Skeletal muscle cell (primary cell): ENCODE measurements at places on chromosomes 3 and 15.

DNA sequence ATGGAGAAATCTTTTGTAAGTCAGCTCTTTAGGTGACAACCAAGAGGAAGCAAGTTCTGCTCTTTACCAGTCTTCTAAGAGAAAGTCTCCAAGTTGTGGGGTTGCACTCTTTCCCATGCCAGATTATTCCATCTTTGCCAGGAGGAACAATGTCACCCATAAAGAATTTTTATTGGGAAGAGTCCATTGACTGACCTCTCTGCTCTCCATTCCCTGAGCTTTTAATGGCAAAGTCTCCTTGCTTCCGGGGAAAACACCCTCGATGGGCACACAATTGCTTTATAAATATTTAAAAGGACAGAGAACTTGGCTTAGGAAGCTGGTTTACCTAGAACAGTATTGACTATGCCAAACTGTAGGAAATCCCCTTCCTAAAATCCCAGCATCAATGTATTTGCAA is 19.9 kb upstream of the UBE2E1 start:
- DNase-seq, result no peak

GRCh38 chr3:126034481-126035361 is 49.2 kb downstream of the SLC41A3 start:
- DNase-seq, result no peak

GRCh38 chr3:122052968-122053367 is 2.2 kb upstream of the CD86 start:
- DNase-seq, result no peak

- no peak for DNase-seq
Measured at GRCh38 chr15:26771578-26772153, 1.2 kb downstream of the GABRB3 start.

DNA sequence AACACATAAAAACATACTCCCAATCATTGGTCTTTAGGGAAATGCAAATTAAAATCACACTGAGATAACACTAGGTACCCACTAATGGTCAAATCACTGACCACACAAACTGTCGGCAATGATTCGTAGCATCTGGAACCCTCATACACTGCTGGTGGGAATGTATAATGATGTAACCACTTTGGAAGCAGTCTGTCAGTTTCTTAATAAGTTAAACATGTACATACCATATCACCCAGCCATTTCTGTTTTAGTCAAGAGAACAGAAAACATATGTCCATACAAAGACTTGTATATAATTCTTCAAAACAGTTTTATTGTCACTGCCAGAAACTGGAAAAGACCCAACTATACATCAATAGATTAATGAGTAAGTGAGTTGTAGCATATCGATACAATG is 63.3 kb upstream of the LRRC3B start:
- no peak for DNase-seq

- DNase-seq, result no peak
Measured at GRCh38 chr3:149325581-149325980, 7.9 kb downstream of the TM4SF18 start.

- DNase-seq, result no peak
Measured at GRCh38 chr3:57815036-57815435, 58.9 kb downstream of the SLMAP start.

- DNase-seq, result peak; percentile 63
Measured at GRCh38 chr15:68389936-68390817, 41.8 kb downstream of the ITGA11 start.

- DNase-seq, result no peak
Measured at GRCh38 chr3:40875581-40875980, 323.7 kb upstream of the CTNNB1 start.

DNA sequence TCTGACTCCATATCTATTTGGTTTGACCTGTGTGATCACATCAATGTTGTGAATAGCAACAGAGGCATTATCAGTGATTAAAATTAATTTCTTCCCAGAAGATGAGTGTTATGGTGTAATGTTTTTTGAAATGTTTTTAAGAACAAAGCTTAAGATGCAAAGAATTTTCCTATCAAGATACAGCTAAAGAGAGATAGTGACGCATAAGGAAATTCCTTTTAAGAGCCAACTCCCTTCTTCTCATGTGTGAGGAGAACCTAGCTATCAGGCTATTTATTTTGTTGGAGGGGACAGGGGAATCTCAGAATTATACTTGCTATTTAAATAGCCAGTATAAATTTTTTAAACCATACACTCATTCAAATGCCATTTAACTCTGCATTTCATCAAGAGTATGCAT is 71.3 kb downstream of the COL8A1 start:
- DNase-seq, result no peak

- no peak for DNase-seq
Measured at GRCh38 chr3:103977417-103977816, 1389.3 kb upstream of the ALCAM start.

GRCh38 chr15:63191895-63192618 is 2.7 kb downstream of the RAB8B start:
- no peak for DNase-seq

DNA sequence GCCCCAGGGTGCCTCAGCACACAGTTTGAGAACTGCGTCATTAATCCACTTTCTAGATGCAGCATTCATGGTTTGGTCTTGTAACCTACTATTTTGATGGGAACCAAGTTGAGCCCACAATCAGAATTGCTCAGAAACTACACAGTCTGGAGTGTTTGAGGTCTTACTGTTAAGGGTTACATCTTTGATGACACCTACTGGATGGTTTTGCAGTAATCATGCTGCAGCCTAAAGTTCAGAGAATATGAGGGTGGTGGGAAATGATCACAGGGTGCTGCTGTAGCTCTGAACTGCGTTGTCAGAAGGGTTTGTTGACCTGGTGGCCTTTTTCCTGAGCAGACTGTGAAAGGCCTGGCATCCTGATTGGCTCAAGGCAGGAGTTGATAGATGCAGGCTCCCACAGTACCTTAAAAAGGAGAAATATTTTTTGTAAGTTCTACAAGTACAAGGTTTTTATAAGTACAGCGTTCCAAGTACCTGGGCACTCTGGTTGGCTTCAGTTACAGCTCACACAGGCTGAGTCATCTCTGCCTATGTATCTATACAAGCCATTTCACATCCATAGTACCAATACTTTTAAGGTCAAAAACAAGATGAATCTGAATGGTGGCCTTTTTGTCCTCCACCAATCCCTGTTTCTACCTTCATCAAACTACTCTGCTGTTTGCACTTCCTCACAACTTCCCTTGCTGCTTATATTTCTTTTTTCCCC is 60.5 kb upstream of the ACKR4 start:
- no peak for DNase-seq

- peak; percentile 35 for DNase-seq
Measured at GRCh38 chr3:38227989-38228388, 37.6 kb upstream of the SLC22A13 start.

DNA sequence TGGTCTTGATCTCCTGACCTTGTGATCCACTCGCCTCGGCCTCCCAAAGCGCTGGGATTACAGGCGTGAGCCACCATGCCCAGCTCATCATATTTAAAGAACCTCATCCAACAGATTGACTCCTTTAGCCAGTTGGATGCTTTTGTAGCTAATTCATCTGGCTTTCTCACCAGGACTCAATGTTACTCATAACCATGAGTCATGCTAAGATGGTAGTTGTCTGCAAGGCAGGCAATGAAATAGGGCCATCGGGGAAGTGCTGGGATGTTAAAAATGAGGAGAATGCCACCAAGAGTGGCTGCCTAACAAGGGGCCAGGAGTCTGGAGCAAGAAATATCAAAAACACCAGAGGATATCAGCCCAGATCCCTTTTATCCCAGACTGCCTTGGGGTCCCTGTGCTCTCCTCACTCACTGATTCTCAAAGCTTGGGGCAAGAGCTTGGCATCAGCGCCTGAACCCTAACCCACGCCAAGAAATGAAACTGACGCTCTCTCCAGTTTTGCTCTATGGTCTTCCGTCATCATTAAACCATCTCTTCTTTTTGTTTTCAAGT is 7.4 kb upstream of the PCOLCE2 start:
- DNase-seq, result peak; percentile 39

GRCh38 chr3:162302983-162303624 is 806.5 kb downstream of the OTOL1 start:
- peak; percentile 58 for DNase-seq

GRCh38 chr15:29149738-29150075 is 119.9 kb downstream of the NSMCE3 start:
- no peak for DNase-seq

- no peak for DNase-seq
Measured at GRCh38 chr3:162143180-162143579, 646.6 kb downstream of the OTOL1 start.

- no peak for DNase-seq
Measured at GRCh38 chr3:46440531-46441294, 24.0 kb downstream of the LTF start.

DNA sequence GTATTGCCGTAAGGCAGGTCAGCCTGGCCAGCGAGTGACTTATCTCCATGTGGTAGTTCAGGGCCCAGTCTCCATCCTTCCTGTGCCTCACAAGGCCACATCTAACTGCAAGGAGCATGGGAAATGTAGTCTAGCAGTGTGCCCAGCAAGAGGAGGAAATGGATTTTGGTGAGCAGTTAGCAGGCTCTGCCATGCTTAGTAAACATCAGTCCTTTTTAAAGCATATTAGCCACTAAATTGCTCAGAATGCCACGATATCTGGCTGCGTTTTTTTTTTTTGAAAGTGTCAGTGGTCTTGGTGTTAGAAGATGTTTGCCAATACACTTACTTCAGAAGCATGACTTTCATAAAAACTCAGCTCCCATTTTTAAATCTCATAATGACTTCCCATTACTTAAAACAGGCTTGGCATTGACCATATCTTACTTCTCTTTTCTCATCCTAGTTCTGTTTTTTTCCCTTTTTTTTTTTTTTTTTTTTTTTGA is 470.2 kb upstream of the TPRG1 start:
- DNase-seq, result no peak

GRCh38 chr3:119662604-119663373 is 2.4 kb upstream of the POPDC2 start:
- DNase-seq, result peak; percentile 39

DNA sequence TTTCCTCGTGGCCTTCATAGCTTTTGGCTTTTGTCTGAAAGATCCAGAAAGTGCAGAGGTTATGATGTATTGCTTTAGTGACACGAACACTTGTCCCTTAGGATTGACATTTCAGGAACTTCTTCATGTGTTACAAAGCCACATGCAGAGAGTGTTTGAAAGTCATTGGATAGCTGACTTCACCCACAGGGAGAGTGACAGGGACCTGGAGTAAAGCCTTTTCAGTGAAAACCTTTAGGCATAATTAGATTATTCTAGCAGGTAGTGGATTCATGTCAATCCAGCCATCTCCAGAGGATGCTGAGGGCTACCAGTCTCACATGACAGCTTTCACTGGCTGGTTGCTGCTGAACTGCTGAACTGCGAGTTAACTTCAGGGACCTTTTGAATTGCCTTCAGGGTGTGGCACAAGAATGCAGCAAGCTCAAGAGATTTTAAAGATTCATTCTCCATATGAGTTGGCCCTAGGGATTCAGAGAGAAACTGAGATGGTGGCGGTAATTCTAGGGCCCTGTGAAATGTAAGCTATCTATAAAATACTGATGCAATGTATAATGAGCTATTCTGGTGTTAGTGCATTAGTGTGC is 267.0 kb upstream of the GOLIM4 start:
- no peak for DNase-seq

- DNase-seq, result no peak
Measured at GRCh38 chr3:18806633-18807032, 341.7 kb upstream of the KCNH8 start.

DNA sequence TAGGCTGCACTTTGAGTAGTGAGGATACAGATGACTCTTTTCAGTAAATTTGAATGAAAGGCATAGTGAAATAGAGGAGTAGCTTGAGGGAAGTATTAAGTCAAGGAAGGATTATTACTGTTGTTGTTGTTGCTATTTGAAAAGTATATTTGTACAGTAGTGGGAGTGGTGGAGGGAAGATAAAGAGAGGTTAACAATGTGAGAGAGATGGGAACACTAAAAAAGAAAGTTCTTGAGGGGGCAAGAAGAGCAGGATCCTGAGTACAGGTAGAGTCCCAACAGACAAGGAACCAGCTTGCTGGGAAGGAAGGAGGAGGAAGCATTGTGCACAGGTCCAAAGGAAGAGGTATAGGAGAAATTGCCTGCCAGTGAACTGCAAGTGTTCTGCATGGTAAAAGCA is 75.6 kb upstream of the GOLGA8B start:
- DNase-seq, result no peak

DNA sequence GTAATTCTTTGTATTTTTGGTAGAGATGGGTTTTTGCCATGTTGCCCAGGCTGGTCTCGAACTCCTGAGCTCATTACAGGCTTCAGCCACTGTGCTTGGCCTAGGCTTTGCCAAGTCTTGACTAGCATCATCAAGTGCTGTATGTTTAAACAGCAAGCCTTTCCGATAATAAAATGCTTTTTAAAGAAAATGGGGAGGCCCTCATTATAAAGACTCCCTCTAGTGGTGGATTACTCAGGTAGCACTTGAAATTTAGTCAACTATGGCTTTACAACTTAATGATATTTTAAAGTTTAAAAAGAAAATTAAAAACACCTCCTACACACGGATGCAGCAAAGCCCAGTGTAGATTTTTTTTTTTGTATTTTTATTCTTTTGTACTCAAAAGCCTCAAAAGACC is 213.6 kb downstream of the GAP43 start:
- no peak for DNase-seq

- DNase-seq, result no peak
Measured at GRCh38 chr3:17038900-17039553, 154.3 kb downstream of the PLCL2 start.

DNA sequence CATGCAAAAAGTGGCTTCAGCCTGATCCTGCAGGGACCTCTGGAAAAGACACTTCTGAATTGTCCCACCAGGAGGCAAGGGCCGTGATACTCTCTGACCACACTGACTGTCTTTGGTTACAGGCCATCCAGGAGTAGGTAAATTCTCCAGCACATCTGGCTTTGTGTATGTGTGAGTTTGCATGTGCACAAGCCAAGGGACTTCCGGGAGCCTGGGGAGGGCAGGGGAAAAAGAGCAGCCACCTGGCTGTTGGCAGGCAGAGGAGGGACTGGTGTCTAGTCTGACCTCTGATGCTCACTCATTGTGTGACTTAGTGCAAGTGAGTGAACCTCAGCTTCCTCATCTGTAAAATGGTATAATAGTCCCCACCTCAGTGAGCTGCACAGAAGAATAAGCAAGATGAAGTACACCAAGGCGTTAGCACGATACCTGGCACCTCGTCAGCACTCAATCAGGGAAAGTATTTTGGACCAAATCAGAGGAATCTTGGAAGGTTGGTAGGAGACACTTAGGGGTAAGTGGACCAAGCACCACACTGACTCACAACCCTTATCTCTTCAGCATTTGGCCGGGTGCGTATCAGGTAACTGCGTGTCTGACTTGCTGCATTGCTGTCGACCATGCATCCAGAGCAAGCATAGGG is 19.1 kb downstream of the KLHL6 start:
- no peak for DNase-seq

DNA sequence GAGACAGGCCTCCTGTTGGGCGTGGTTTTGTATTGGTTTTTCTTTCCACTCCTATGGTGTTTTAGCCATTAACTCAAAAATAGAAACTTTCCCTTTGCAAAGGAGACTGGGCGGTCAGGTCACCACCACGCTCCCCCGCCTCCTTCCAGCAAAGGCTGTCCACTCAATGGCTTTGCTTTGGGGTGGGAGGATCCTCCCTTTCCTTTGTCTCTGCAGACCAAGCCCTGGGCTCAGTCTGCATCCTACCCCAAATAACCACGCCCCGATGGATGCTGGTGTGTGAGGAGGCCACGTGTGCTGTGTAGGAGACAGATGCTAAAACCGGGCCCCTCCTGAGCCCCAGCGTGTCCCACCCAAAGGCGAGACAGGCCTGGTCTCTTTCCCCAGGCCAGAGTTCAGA is 68.5 kb downstream of the GRIP2 start:
- DNase-seq, result no peak
